ENCODE measurements at places on chromosomes 12 and 14.

GRCh38 chr12:29309320-29309902 lies 71.6 kb downstream of the ERGIC2 start:
- no peak for DNase-seq

- no peak for DNase-seq
Observed at GRCh38 chr14:101796479-101796878, 35.0 kb downstream of the PPP2R5C start.

DNA sequence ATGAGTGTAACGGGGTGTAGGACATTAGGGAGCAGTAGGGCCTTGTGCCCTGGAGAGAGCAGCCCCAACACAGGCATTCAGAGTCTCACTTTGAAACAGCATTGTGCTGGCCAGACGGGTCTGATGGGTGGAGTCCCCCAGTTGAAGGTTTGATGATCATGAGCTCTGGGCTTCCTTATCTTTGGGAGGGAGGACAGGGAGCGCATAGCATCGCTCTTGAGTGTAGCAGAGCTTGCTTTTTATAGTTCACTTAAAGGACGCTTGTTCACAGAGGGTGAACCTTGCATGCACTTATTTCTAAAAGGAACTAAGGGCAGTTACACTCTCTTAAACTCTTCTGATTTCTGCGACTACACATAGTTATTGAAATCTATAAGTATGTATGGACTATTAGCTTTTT lies 10.6 kb downstream of the KCNK13 start:
- DNase-seq, result no peak

DNA sequence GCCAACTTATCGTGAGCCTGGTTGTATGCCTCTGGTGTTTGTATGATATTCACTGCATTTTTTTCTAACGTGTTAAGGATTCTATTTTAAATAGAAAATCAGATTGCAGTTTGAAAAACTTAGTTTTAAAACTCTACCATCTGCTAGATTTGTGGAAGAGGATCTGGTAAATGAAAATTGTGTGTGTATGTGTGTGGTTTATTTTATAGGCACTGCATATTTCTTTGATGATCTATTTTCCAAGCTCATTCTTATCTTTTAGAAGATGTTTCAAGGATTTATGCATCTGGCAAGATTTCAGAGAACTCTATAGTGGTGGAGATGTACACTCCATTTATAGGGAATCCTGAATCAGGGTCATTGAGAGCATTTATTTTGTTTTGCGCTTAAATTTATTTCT lies 69.8 kb downstream of the HMGA2 start:
- no peak for DNase-seq

- no peak for DNase-seq
Observed at GRCh38 chr12:53004178-53004577, 2.1 kb upstream of the EIF4B start.

Measured in activated CD4-positive, CD25-positive, alpha-beta regulatory T cell (primary cell).